ENCODE measurements at places on chromosomes 13 and 19. TPM values are rescaled to one million over a fixed set of nuclear protein-coding genes. Genes with fewer than 3 reads are reported as not detected.

The LYPD3 gene
- 0.65 TPM for total RNA-seq

The CPB2 gene
- not detected for total RNA-seq

The CD70 gene
- not detected for total RNA-seq

The PDX1 gene
- total RNA-seq, result not detected

The PGLYRP2 gene
- total RNA-seq, result not detected

The FXYD1 gene
- total RNA-seq, result 20.4 TPM

The ZNF541 gene
- total RNA-seq, result under 0.01 TPM

The CGB8 gene
- total RNA-seq, result not detected

The PSG6 gene
- total RNA-seq, result not detected

The CD37 gene
- not detected for total RNA-seq

The PSG5 gene
- total RNA-seq, result not detected

The RNF17 gene
- not detected for total RNA-seq

The TSKS gene
- not detected for total RNA-seq

The FOXA3 gene
- 0.13 TPM for total RNA-seq

The S1PR4 gene
- not detected for total RNA-seq

The PRTN3 gene
- 2.6 TPM for total RNA-seq

The C1QTNF9B gene
- not detected for total RNA-seq

The CELF5 gene
- total RNA-seq, result not detected

The ZIK1 gene
- total RNA-seq, result 7.1 TPM

The GPR12 gene
- not detected for total RNA-seq
